Cardiac muscle cell (in vitro differentiated cells and primary cell): ENCODE measurements at places on chromosomes 6 and 20.

GRCh38 chr6:87922196-87922946 lies 125.3 kb upstream of the SPACA1 start:
- no peak for DNase-seq

- no peak for DNase-seq
Measured at GRCh38 chr6:89148016-89148750, 2.3 kb downstream of the PM20D2 start.

- DNase-seq, result no peak
Measured at GRCh38 chr20:14612391-14612790, 275.0 kb upstream of the FLRT3 start.

DNA sequence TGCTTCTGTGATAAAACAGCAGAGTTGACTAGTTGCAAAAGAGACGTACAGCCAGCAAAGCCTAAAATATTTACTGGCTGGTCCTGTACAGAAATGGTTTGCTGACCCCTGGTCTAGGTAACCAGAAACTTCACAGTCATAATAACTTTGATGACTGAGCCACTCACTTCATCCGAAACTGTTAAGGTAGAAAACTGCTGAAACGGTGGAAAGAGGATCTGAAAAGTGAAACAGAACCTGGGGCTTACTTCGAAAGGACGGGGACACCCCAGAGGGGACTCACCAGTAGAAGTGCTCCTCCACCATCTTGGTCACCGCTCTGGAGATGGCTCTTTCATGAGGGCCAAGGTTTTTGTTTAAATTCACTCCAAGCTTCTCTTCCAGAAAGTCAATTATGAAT lies 16.4 kb downstream of the FAXC start:
- DNase-seq, result no peak

- no peak for DNase-seq
Measured at GRCh38 chr6:163468738-163469137, 54.2 kb downstream of the QKI start.

- DNase-seq, result no peak
Measured at GRCh38 chr20:22904905-22905304, 130.2 kb upstream of the SSTR4 start.
